ENCODE measurements at places on chromosomes 3 and 15. TPM values are rescaled to one million over a fixed set of nuclear protein-coding genes. Genes with fewer than 3 reads are reported as not detected.

Gene GATM
- total RNA-seq, result 1.3 TPM

Gene CASR
- total RNA-seq, result 0.02 TPM

Gene NECTIN3
- total RNA-seq, result 1.3 TPM

Gene CCNB2
- total RNA-seq, result 75.7 TPM

Gene LMAN1L
- total RNA-seq, result 0.64 TPM

Gene SLC51B
- not detected for total RNA-seq

Gene ITPKA
- 0.93 TPM for total RNA-seq

Gene HYAL1
- 0.07 TPM for total RNA-seq

Gene NUTM1
- total RNA-seq, result not detected

Gene SLC24A5
- total RNA-seq, result not detected

Gene ISLR2
- not detected for total RNA-seq

Gene CHRNA5
- total RNA-seq, result 3.8 TPM

Gene PLIN1
- total RNA-seq, result 0.07 TPM

Gene SAMMSON
- total RNA-seq, result not detected

Gene LRRC3B
- not detected for total RNA-seq

Gene RPL29
- 1,360 TPM for total RNA-seq

Gene FYTTD1
- 43.3 TPM for total RNA-seq

Gene TNFAIP8L3
- 0.18 TPM for total RNA-seq

Gene PIF1
- 35.8 TPM for total RNA-seq

Gene SMCO1
- total RNA-seq, result not detected

Gene XYLB
- 9.3 TPM for total RNA-seq

Gene PLCL2
- total RNA-seq, result 41.1 TPM

Gene CCDC39
- total RNA-seq, result not detected

Gene NDN
- 4.0 TPM for total RNA-seq
